ENCODE measurements at places on chromosomes 16 and 17.
A peak's percentile ranks its signal among the peaks of the same experiment; 100 is the strongest.

DNA sequence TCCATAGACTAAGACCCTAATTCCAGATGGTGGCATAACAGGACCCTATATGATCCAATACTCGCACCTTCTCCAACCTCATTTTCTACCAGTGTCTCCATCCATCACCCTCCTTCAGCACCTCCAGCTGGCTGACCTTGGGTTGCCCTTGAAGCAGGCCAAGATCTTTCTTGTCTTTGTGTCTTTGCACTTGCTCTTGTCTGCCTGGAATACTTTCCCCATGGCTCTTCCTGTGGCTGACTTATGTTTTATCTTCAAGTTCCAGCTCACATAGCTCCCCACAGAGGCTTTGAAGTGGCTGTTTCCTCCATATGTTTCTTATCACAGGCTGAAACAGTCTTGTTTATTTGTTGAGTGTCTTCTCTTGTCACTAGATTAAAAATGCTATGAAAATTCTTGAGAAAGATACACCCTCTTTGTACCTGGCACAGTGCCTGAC is 29.6 kb upstream of the MMD start:
- DNase-seq: no peak

- no peak for DNase-seq
Observed at GRCh38 chr17:42459256-42459800, 650 bp downstream of the ATP6V0A1 start.

DNA sequence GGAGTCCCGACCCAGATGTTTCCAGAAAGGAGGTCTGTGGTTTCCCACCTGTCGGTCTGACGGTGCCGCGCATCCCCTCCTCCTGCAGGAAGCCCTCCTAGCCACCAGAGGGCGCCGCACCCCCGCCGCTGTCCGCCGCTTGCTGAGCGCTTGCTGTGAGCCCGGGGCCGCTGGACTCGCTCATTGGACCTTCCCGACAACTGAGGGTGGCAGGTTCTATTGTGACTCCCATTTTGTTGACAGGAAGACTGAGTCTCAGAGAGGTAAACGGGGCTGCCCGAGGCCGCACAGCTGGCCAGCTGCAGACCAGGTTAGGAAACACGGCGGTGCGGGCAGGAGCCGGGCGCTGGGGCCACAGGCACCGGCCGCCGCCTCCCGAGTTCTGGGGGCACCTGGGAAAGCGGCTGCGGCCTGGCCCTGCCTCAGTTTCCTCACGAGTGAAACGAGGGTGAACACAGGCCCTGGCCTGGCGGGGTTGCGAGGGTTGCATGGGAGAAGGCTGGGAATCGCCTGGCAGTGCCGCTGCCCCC is 191.1 kb upstream of the CIBAR2 start:
- DNase-seq: peak; percentile 55

GRCh38 chr16:66374176-66374575 is 7.7 kb downstream of the CDH5 start:
- DNase-seq: no peak

DNA sequence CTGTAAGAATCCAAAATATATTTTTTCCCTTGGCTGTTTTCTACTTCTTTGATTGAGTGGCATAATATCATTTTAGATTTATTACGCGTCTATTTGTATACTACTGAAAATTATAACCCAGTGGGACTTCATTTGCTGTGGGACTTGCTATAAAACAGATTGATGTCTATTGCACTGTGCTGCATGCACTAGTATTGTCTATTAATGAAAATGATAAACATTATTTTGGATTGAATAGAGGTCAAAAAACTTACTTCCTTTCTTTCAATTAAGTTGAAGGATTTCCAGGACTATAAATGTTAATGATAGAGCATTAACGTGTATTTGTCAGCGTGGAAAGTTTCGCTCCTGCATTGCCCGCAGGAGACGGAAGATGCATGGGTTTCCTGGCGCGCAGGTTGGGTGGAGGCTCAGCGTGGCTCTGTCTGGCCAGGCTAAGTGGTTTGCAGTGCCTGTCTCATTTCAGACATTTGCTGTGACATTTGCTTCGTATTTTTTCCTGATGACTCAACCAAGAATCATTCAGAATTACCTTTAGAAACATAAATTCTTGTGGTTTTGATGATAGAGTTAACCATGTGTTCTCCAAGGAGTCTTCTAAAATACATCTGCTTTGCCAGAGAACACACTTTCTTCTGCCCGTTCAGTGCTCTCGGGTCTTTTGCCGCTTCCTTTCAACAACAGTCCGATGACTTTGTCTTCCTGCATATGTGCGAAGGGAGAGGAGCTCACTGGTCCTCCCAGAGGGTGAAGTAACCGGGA is 216.7 kb downstream of the RPTOR start:
- DNase-seq: no peak

- no peak for DNase-seq
Observed at GRCh38 chr17:21046216-21046615, 3.4 kb upstream of the USP22 start.

GRCh38 chr16:23678430-23679273 is at the start of gene PLK1:
Gene PLK1 (plus strand): TSS chr16:23678889. CDS start chr16:23678933, 44 bp downstream.
- DNase-seq: peak; percentile 46

GRCh38 chr17:75832652-75833400 is 11.4 kb downstream of the UNC13D start:
- no peak for DNase-seq

GRCh38 chr16:19710191-19710908 is 7.7 kb downstream of the KNOP1 start:
- DNase-seq: no peak

Data from stimulated activated CD8-positive, alpha-beta memory T cell treated with anti-CD3 and anti-CD28 coated beads, Interleukin-4, amount 100 ng/mL, for 1 hour (primary cell).